ENCODE measurements at places on chromosomes 6 and 20.

GRCh38 chr6:117409863-117410262, 15.9 kb downstream of the ROS1 start:
- DNase-seq: no peak

DNA sequence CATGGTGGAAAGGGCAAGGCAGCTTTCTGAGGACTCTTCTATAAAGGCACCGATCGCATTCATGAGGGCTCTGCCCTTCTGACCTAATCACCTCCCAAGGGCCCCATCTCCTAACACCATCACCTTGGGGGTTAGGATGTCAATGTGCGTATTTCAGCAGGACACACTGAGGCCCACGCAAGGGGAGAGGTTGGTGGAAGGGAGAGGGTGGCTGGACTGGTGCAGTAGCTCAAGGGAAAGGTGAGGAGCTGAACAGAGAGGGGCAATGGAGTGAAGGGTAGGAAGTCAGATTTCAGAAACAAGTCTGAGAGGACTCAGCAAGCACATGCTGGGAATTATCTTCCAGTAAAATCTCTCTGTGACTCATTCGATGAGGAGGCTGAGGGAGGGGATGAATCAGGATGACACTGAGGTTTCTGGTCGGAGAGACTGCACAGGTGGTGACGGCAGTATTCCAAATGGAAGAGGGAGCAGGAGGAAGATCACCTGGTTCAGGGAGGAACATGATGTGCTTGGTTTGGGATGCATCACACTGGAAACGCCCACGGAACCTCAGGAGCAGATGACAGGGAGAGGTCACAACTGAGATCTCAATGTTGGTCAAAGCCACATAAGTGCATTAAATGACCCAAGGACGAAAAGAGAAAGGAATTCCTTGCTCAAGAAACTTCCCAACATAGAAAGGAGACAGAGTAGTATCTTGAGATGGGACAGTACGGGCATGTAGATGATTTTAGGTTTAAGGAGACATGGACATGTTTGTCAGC, 67.1 kb downstream of the TFAP2A start:
- DNase-seq: no peak

- DNase-seq: no peak
Measured at GRCh38 chr6:24923885-24924401, 11.8 kb downstream of the RIPOR2 start.

DNA sequence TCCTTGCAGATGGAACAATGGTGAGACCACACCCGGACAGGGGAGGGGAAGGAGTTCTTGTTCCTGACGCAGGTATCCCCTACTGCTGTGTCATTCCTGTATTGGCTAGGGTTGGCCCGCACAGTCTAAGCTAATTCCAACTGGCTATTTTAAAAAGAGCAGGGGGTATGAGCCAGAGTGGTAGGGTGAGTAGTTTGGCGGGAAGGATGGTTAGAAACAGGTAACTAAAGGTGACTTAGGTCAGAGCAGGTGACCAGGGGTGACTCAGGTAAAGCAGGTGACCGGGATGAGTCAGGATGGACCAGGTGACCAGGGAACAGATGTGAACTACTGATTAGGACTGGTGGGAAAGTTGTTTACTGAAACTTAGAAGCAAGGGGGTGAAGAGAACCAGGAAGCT, 58.0 kb downstream of the ZNF292 start:
- no peak for DNase-seq

DNA sequence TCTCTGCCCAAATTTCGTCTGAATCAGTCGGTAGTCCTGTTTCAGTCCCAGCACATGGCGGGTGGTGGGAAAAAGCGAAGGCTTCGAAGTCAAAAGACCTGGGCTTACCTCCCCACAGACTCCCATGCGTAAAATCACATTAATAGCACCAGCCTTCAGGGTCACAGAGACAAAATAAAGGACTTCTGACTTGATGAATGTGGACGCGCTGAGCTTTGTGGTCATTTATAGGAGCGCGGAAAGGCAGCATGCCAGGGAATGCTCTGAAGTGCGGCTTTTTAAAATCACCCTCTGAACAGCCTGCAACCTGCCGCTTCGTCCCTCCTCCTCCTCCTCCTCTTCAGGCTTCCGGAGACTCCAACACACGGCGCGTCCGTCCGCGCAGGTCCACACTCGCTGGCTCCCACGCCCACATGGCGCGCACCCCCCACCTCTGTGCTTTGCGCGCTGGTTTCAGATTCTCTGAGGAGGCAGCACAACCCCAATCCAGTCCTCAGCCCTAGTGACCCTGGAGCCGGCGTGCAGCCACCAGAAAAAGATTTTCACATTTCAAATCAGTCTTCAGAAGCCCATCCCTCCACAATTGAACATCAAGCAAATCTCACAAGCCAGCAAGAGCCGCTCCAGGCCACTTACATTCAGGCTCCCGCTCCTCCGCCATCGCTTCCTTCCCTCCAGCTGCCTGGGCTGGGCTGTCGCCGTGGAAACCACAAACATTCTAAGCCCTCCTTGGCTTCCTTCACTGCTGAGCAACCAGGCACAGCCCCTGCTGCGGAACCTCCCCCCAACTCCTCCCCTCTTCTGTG, at the start of gene C6orf118:
Gene C6orf118 (minus strand): TSS at position 680 of the 806 bp plus-strand sequence. CDS start 19 bp downstream, at position 661.
- no peak for DNase-seq

DNA sequence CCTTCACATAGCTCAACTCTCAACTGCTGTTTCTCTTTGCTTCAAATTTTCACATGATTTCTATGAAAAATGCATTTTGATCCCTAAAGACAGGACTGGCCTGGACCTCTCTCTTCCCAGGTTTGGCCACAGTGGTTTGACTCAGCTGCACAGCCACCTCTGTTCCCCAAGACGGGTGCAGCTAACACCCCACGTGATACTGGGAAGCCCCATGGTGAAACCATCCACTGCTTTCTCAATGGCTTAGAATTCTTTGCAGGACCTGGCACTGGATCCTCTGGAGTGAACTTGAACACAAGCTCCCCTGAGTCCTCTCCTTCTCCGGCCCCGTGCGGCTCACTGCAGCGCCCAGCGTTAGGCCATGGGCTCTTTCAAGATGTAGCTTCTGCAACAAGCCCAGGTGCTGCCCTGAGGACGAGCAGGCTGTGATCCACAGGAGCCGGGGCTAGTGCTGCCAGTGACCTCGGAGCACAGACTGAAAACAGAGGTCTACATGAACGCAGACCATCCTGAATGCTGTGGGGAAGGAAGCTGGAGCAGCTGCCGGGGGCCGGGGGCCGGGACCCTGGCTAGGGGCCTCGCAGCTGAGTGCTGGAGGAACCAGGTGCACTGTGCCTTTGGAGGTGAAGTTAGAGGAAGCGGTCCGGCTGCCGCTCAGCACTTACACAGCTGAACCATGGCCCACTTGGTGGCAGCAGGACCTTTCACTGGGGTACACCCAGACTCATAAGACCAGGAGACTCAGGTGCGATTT, 58.8 kb upstream of the MPC1 start:
- no peak for DNase-seq

Data from activated CD4-positive, alpha-beta T cell treated with anti-CD3 and anti-CD28 coated beads, Interleukin-2, amount 50 U/mL, for 24 hours (primary cell).